ENCODE measurements at places on chromosomes 16 and 17. TPM values are rescaled to one million over a fixed set of nuclear protein-coding genes. Genes with fewer than 3 reads are reported as not detected.

The KRT32 gene
- not detected for total RNA-seq

The ZNF469 gene
- 5.8 TPM for total RNA-seq

The KRT38 gene
- total RNA-seq: not detected

The ATP1B2 gene
- not detected for total RNA-seq

The CCDC200 gene
- 1.5 TPM for total RNA-seq

The CCL8 gene
- total RNA-seq: not detected

The C16orf92 gene
- total RNA-seq: not detected

GRCh38 chr17:62821189-62822079, 13.3 kb upstream of the MARCHF10 start:
- no peak for DNase-seq

- no peak for DNase-seq
These were observed 13.3 kb upstream of the CRK start for GRCh38 chr17:1469231-1469852.

DNA sequence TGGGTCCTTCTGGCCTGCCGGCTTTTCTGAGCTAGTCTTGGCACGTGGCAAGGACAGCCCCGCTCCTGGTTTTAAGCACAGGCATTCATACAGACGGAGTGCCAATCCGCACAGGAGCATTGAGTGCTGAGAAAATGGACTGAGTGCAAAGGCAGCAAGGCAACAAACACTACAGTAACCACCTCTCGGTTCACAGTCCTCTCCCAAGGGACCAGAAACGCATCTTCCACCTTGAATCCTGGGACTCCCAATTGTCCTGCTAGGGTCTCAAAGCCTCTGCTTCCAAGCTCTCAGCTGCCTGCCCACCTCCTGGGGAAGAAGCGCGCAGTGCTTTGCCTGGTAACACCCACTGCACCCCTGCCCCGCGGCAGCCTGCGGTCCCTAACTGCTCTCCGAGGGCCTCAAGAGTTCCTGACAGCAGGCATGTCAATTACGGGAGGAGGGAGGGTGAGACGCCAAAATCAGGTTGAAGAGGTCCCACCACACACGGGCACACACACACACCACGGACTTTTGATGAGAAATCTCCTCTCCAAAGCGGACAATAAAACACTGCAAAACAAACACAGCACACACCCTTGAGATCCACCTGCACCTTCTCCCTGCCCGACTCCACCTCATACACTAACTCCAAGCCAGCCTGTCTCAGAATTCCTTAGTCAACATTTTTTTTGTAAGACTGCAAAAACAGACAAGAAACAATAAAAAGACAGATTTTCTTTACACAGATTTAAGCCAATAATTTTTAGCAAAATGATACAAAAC, 15.0 kb downstream of the SLC16A3 start:
- no peak for DNase-seq

DNA sequence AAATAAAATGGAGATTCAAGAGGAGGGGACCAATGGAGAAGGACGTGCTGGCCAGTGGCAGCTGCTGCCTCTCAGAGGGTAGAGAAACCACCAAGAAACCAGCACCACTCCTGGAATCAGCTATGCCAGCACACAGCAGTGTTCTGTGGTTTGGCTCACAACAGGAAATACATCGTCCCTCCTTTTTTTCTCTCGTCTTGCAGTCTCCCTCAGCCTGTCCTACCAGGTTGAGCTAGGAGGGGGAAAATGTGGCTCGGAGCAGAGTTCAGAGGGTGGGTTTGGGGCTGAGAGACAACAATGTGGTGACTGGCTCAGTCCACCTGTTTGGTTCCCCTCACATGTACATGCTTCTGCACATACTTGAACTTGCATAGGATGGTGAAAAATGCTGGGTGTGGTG, 19.9 kb upstream of the SLC16A5 start:
- DNase-seq: no peak

GRCh38 chr17:4109449-4109848, 33.4 kb downstream of the ZZEF1 start:
- no peak for DNase-seq

DNA sequence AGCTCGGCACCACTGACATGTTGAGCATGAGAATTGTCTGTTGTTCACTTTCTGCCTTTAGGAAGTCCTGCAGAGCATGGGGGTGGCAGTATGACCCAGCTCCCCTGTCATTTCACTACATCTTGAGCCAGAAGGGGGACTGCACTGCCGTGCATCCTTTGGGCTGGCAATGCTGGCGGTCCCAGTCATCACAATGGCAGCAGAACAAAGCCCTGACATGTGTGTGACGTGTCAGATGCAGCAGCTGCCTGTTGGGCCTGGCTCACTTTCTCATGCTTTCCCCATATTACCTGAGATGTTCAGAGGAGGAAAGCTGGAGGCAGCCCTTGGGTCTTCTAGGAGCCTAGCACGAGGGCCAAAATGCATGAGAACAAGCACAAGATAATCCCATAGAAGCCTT, 6.3 kb upstream of the ABAT start:
- DNase-seq: no peak

DNA sequence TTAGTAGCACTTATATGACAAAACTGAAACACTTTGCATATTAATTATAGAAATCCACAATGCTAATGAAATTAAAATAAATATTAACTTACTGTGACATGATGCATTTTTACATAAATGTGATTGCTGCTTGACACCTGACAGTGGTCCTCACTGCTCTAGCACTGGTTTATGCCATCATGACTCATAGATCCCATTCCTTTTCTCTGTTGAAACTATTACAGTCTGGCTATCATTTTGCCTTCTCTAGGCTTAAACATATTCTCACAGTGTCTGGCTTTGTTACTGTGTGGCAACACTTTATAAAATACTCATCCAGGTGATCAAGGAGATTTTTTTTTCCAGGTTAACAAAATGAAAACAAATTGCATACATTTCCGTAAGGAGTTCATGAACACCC, 108.0 kb downstream of the MRTFB start:
- DNase-seq: no peak

DNA sequence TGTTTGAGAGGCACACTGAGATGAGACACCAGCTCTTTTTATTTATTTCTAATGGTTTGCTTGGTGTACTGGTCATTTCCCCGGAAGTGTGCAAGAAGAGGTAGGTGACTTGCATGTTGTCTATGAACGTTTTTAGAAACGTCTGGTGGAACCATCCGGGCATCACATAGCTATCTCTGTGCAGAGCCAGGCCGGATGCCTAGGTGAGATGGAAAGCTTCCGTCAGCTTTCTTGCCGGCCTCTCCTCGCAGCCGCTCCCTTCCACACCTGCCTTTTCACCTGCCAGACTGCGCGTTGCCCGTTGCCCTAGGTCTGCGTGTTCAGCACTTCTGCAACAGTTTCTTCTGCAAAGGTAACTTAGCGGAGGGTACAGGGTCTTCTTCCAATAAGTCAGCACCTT, 416.0 kb downstream of the WWOX start:
- DNase-seq: no peak

GRCh38 chr16:88613293-88613692, 25.1 kb upstream of the IL17C start:
- no peak for DNase-seq

DNA sequence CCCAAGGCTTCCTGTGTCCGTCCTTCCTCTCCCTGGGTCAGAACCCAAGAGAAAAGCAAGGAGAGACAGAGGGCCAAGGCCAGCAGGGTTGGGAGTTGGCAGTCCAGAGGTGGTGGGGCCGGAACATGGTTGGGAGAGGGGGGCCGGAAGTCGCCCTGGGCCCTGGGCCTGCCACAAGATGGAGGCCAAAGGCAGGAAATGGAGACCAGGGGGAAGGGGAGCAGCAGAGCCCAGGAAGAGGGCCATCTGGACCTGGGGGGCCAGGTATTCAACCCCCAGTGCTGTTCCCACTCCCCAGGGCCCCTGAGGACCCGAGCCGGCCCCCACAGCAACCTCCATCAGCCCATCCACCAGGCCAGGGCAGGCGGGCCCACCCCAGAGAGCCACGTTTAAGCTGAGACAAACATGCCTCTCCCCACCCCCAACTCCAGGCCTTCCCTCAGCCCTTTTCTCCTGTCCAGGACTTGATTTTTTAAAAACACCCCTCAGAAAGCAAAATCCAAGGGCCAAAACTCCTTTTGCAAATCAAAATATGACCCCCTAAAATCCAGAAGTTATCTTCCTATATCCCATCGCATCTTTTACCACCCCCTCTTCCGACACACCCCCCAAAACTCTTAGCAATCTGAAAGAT, 4.4 kb upstream of the BCL6B start:
- no peak for DNase-seq

DNA sequence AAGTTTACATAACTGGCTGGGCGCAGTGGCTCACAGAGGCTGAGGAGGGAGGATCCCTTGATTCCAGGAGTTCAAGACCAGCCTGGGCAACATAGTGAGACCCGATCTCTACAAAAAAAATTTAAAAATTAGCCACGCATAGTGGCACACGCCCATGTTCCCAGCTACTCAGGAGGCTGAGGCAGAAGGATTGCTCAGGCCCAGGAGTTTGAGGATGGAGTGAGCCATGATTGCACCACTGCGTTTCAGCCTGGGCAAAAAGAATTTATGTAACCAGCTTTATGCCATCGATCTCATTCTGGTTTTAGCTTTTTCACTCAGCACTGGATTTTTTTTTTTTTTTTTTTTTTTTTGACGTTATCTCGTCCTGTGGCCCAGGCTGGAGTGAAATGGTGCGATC, 9.1 kb upstream of the CD300E start:
- no peak for DNase-seq

- DNase-seq: no peak
These were observed 6.7 kb upstream of the SBK1 start for GRCh38 chr16:28285649-28286048.

GRCh38 chr16:68362262-68362913, 51.6 kb downstream of the PRMT7 start:
- no peak for DNase-seq

DNA sequence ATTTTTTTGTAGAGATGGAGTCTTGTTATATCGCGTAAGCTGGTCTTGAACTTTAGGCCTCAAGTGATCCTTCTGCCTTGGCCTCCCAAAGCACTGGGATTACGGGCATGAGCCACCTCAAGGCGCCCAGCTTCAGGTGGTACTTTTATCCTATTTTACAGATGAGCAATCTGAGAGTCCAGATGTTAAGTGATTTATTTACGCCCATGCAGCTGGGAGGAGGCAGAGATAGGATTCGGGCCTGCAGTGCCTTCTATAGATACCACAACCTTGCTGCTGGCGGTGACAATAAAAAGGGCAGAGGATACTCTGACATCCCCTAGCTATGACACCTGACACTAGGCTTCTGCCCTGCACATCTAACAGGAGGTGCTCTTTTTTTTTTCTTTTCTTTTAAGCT, 4.3 kb upstream of the KRT12 start:
- DNase-seq: no peak

- DNase-seq: no peak
These were observed 10.4 kb downstream of the ADCY9 start for GRCh38 chr16:4105848-4106247.

- no peak for DNase-seq
These were observed 91.9 kb downstream of the IRF8 start for GRCh38 chr16:85990861-85991301.

DNA sequence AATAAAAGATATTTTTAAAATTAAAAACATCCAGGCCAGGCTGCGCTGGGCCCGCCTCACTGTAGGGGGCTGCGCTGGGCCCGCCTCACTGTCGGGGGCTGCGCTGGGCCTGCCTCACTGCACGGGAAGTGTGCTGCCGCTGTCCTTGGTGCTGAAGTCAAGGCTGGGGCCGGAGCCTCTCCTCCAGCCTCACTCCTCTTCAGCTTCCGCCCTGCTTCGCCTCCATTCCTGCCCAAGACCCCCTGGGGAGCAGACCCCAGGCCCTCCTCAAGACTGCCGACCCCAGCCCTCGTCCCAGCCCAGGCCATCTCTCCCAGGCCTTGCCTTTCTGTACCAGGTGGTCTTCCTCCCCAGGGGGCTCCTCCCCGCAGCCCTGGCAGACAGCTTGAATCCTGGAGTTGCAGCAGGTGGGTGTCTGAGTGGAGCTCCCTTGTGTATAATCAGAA, 26.2 kb downstream of the ENDOV start:
- DNase-seq: peak; percentile 44

DNA sequence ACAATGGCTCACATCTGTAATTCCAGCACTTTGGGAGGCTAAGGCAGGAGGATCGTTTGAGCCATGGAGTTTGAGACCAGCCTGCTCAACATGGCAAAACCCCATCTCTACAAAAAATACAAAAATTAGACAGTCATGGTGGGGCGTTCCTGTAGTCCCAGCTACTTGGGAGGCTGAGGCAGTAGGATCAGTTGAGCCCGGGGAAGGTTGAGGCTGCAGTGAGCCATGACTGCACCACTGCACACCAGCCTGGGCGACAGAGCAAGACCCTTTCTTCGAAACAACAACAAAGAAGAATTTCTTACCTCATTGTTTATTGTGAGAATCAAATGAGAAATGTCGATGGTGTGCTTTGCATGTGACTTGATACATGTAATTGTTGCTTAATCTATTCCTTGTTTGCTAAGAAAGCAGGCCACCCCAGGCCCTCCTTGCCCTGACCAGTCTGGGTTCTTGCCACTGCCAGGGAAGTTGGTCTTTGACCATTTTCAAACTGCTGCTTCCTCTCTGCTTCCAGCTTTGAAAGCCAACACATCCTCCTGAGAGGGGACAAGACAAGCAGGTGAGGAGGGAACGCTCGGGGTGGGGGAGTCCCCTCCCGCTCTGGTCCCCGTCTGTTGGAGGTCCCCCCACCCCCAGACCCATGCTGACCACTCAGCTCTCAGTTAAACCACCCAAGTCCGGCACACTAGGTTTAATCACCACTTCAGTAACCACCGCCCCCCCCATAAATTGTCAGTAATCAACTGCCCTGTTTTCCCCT, 47.3 kb upstream of the CPNE2 start:
- DNase-seq: no peak

DNA sequence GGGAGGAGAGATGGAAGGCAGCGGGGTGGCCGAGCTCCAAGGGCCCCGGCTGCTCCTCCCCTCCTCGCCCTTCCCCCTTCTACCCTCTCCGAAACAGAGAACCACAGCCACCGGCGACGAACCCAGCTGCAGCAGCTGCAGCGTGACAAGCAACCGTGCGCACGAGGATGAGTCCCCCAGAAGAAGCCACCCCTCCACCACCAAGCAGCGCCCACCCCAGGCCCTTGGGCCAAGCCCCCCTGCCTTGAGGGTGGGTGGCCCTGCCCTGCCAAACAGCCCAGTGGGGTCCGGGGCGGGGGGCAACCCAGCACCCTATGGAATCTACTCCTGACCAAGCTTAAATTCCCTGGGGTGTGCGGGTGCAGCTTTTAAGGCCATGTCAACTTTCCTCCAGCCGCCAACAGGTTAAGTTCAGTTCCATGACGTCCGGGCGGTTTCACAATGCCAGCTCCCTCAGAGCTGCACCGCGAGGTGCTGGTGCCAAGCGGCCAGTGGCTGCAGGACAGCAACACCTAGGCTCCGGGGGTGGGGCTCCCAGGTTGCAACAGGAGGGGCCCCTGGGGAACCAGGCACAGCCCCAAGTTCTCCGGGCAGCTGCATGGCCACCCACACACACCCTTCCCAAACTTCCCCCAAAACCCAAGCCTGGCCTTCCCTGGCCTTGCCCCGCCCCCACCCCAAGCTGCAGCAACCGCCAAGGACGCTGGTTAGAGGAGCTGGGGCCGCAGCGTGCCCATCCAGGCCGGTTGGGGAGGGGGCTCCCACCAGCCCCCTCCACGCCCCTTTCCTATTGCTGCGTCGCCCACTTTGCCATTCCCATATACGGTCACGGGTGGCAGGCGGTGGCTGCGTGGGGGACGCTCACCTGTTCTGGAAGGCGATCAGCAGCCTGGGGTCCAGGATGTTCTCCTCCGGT, 2.0 kb downstream of the CBX4 start:
- peak; percentile 72 for DNase-seq
